ENCODE measurements at places on chromosomes 4 and X. TPM values are rescaled to one million over a fixed set of nuclear protein-coding genes. Genes with fewer than 3 reads are reported as not detected.

DNA sequence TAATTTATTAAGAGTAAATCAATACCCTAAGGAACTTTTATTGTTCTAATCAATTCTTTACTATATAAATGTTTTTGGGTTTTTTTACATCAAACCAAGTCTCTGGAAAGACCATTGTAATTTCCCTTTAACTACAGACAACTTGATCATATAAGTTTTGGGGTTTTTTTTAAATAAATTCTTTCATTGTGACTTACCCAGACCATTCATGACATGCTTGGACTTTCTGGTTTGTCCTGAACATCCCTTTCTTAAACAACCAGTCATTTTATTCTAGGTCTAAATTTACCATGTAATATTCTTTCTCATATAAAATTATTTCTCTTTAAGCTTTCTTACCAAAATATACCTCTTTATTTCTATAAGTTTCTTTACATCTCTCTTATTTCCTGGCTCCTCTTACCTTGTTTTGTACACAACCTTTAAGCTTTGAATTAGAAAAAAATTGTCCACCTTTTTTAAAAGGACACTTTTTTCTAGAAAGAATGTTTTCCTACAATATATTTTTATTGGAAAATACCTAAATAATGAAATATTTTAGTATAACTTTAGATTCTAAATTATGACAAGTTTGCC is 8.4 kb downstream of the CNGA1 start:
- no peaks in the 10 kb centered on the region for H3K27me3 ChIP-seq
- H3K4me1 ChIP-seq: no peaks in the 10 kb centered on the region
- DNase-seq: no peak
- no peak overlapping the region for H3K27ac ChIP-seq

GRCh38 chr4:25310803-25311166 is 1.8 kb upstream of the ZCCHC4 start:
- H3K36me3 ChIP-seq: no peaks in the 10 kb centered on the region
- H3K4me3 ChIP-seq: no peak overlapping the region
- peaks cover 7% of the 10 kb centered on the region for H3K4me1 ChIP-seq
- no peaks in the 10 kb centered on the region for H3K27me3 ChIP-seq
- H3K27ac ChIP-seq: no peak overlapping the region

- H3K27ac ChIP-seq: no peak overlapping the region
- H3K27me3 ChIP-seq: no peaks in the 10 kb centered on the region
- no peaks in the 10 kb centered on the region for H3K36me3 ChIP-seq
- DNase-seq: no peak
Measured at GRCh38 chr4:174582463-174582862, 60.2 kb upstream of the HPGD start.

GRCh38 chrX:38407126-38407525 is 54.7 kb downstream of the OTC start:
- H3K4me1 ChIP-seq: no peaks in the 10 kb centered on the region
- DNase-seq: no peak
- no peak overlapping the region for H3K4me3 ChIP-seq
- H3K36me3 ChIP-seq: no peaks in the 10 kb centered on the region
- H3K27ac ChIP-seq: no peak overlapping the region

GRCh38 chr4:185672151-185672550 is 136.8 kb upstream of the PDLIM3 start:
- H3K4me1 ChIP-seq: no peaks in the 10 kb centered on the region
- no peaks in the 10 kb centered on the region for H3K36me3 ChIP-seq
- no peak overlapping the region for H3K27ac ChIP-seq
- no peaks in the 10 kb centered on the region for H3K27me3 ChIP-seq

DNA sequence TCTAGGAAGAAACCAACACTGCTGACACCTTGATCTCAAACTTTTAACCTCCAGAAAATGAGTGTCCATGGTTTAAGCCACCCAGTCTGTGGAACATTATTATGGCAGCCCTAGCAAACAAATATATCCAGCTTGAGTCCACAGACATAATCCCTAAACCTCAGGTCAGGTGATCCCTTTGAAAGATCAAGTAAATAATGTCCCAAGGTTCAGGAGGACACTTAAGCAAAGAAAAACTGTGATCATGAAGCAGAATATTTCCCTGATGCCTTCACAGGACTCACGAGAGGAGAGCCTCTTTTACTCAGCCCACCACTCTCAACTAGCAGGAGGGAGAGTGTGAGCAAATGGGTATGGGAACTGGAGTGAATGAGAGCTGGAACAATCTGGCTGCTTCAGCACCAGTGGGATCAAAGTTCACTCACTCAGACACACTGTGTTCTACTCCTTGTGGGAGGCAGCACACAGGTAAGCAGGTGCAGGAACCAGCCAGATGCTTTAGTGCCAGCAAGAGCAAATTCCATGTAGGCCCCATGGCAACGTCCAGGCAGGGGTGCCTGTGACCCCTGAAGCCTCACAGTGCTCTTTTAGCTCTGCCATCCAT is 608.4 kb downstream of the RAB28 start:
- no peaks in the 10 kb centered on the region for H3K36me3 ChIP-seq
- H3K4me1 ChIP-seq: no peaks in the 10 kb centered on the region
- no peak overlapping the region for H3K4me3 ChIP-seq
- no peak for DNase-seq

DNA sequence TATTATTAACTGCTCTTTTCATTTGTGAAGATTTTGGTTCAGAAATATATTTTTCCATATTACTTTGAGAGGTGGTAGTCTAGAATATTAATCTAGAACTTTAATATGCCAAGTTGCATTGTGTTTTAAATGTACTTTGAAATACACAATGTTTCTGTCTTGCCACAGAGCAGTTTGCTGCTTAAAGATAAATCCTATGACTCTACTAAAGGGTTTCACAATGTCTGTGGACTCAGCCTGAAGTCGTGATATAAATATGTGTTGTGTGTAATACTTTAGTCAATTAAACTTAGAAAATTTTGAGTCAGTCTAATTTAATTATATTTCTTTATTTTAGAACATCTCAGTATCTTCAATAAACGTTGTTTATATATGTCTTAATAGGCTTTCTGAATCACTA is 1771.7 kb upstream of the PCDH7 start:
- DNase-seq: no peak
- H3K36me3 ChIP-seq: no peaks in the 10 kb centered on the region
- H3K27me3 ChIP-seq: no peaks in the 10 kb centered on the region
- H3K27ac ChIP-seq: no peak overlapping the region

DNA sequence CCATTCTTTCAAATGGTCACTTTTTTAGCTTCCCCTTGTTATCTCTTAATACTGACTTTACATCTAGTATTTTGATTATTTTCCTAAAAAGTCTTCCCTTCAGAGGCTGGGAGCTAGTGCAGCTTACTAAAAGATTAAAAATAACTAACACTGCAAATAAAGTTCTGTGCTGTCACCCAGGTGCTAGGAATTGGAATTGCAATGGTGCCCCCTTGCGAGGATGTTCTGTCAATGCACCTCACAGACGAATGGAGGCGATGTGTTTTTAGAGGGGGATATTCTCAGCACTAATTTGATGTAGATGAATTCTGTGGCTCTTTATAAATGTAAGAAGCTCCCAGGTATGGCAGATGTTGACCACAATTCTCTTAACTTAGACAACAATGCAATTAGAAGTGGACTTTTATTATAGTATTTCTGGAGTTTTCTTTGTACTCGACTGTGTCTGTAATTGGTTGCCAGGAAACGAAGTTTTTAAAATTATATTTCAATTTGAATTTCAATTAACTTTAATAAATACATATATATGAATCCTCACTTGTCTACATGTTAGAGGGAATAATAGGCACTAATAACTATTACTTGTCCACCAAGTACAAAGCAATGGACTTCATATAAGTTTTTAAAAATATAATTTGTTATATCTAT is 22.0 kb upstream of the SMIM31 start:
- no peaks in the 10 kb centered on the region for H3K4me1 ChIP-seq
- H3K27ac ChIP-seq: no peak overlapping the region
- H3K36me3 ChIP-seq: no peaks in the 10 kb centered on the region
- DNase-seq: peak; percentile 35

DNA sequence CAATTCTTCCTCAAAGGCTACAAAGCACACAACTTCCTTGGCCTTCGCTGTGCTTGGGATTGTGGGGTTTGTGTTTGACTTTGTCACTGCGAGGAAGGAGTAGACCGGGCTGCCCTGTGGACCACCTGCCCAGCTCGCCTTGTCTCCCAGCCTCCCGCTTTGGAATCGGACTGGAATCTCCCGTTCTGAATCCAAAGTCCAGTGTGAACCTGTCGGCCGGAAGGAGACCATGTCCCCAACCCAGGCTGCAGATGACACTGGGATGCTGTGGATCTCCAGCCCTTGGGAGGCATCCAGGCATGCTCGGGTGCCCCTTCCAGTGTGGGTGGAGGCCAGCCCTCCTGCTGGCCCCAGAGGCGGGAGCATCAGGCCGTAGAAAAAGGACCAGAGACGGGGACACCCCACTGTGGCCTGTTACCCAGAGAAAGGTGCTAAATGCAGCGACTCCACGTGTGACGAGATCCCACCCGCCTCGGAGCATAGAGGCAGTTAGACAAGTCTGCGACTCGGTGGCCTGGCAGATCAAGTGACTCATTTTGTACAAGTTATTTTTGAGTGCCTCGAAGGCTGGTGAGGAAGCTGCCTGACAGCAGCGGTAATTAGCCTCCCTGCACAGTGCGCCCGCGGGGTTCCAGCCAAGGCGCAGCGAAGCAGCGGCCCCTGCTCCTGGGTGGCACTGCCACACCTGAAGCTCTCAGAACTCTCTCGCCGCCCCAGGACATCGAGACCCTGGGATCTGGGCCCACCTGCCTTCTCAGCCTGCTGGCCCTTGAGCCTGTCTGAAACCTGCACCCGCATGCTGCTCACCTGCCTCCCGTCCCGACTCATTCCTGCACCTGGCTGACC is 57.5 kb downstream of the ADRA2C start:
- H3K4me3 ChIP-seq: no peak overlapping the region
- DNase-seq: no peak
- peaks cover 4% of the 10 kb centered on the region for H3K4me1 ChIP-seq
- no peaks in the 10 kb centered on the region for H3K36me3 ChIP-seq

GRCh38 chr4:176611381-176611780 is 181.3 kb downstream of the VEGFC start:
- no peaks in the 10 kb centered on the region for H3K4me1 ChIP-seq
- no peak overlapping the region for H3K27ac ChIP-seq
- no peaks in the 10 kb centered on the region for H3K36me3 ChIP-seq

- no peaks in the 10 kb centered on the region for H3K36me3 ChIP-seq
- no peak overlapping the region for H3K27ac ChIP-seq
- no peak for DNase-seq
- H3K4me1 ChIP-seq: no peaks in the 10 kb centered on the region
- no peaks in the 10 kb centered on the region for H3K27me3 ChIP-seq
- no peak overlapping the region for H3K4me3 ChIP-seq
Measured at GRCh38 chr4:139025841-139026240, 10.3 kb downstream of the NOCT start.

Gene SLC34A2
- total RNA-seq: not detected

DNA sequence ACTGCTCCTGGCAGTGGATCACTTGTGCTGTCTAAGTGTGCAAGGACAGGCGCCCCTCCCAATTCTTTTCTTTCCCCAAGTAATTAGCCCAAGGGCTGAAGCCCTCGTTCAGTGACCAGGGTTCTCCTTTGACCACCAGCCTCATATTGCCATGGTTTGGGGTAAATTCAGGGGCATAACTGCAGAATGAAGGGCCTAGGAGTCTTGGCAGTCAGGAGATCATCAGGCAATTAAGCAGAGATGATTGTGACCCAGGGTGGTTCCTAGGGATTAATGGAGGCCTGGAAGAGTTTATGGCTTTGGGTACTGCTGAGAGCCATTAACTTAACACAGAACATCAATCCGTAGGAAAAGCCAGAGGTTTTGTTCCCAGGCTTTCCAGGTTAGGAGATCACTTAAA is 170.7 kb downstream of the PTTG2 start:
- H3K4me1 ChIP-seq: peaks cover 5% of the 10 kb centered on the region
- H3K36me3 ChIP-seq: no peaks in the 10 kb centered on the region
- no peak overlapping the region for H3K27ac ChIP-seq
- no peak for DNase-seq
- no peak overlapping the region for H3K4me3 ChIP-seq

- no peak overlapping the region for H3K27ac ChIP-seq
- H3K27me3 ChIP-seq: no peaks in the 10 kb centered on the region
- no peak for DNase-seq
- no peaks in the 10 kb centered on the region for H3K4me1 ChIP-seq
Measured at GRCh38 chrX:124028182-124028581, 66.7 kb downstream of the STAG2 start.

DNA sequence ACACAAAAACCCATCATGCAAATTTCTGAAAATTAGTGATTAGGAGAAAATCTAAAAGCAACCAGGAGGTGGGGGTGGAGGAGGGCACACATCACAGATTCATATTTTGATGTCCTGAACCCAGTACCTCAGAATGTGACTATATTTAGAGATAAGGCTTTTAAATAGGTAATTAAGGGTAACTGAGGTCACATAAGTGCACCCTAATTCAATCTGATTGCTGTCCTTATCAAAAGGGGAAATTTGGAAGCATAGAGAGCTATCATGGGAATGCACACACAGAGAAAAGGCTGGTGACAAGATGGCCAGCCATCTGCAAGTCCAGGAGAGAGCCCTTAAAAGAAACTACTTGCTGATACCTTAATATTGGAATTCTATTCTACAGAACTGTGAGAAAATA is 281.8 kb upstream of the UGT8 start:
- no peaks in the 10 kb centered on the region for H3K36me3 ChIP-seq
- H3K27me3 ChIP-seq: no peaks in the 10 kb centered on the region
- H3K4me1 ChIP-seq: no peaks in the 10 kb centered on the region
- no peak for DNase-seq
- H3K27ac ChIP-seq: no peak overlapping the region

DNA sequence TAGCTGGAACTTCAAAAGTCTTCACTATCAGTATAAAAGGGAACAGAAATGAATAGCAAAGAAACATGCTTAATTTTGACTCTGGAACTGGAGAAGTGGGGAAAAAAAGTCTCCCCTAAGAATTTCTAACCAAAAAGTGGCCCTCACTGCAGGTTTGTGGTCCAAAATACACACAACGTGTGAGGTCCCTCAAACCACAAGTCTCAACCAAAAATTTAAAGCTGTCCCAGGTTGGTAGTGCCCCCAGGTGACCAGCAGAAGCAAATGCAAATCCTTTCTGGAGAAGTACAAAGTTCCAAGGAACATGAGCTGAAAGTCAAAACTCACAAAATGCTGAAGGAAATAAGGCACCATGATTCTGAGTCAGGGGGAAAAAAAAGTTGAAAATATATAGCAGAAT is 23.6 kb upstream of the VAMP7 start:
- no peaks in the 10 kb centered on the region for H3K36me3 ChIP-seq
- H3K27me3 ChIP-seq: no peaks in the 10 kb centered on the region
- no peak for DNase-seq
- no peak overlapping the region for H3K4me3 ChIP-seq

GRCh38 chr4:37742149-37742548 is 56.0 kb upstream of the RELL1 start:
- no peaks in the 10 kb centered on the region for H3K27me3 ChIP-seq
- no peak for DNase-seq
- no peak overlapping the region for H3K27ac ChIP-seq
- no peaks in the 10 kb centered on the region for H3K4me1 ChIP-seq
- no peaks in the 10 kb centered on the region for H3K36me3 ChIP-seq

Gene CYLC1
- total RNA-seq: not detected

Gene HSFX4
- not detected for total RNA-seq

Gene MAB21L2
- total RNA-seq: 2.0 TPM
